ENCODE measurements at places on chromosomes 4 and X. TPM values are rescaled to one million over a fixed set of nuclear protein-coding genes. Genes with fewer than 3 reads are reported as not detected.

Gene RNF150
- total RNA-seq = not detected

Gene LIMCH1
- not detected for total RNA-seq

GRCh38 chr4:103010804-103011203, 8.7 kb downstream of the SLC9B1 start:
- DNase-seq = no peak

Gene TMPRSS11A
- total RNA-seq = not detected

DNA sequence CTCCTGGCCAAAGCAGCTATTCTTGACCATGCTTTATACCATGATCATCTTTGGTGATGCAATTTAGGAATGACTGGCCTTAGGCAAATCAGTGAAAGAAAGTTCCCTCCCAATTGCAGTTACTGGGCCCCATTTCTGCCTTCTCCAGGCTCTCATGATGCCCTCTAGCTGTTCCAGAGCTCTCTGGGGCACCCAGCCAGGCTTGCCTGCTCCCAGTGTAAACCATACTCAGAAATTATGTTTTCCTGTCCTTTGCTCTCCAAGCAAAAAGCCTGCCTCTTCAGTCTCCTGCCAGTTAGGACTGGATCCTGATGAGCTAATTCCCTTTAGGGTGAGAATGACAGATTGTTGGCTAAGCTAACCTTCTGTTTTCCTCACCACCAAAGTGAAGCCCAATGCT, 85.3 kb upstream of the RBPJ start:
- no peak for DNase-seq

DNA sequence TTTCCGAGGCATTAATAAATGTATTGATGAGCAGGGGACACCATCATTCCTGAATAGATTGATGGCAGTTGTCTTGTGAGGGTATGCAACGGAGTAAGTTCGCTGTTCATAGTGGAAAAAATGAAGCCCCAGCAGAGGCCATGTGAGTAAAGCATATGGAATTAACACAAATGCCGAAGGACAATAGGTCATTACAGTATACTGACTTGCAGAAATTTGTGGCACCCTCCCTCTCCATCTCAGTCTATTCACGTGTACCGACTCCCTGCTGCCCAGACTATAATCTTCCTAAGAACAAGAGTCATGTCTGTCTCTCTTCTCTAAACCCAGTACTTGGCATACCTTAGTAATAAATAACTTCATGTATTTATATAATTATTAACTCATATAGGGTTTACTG, 47.1 kb upstream of the PCDH10 start:
- DNase-seq = no peak

Gene SSX2
- total RNA-seq = not detected

Gene HCFC1
- 62.4 TPM for total RNA-seq
